Fibroblast of pulmonary artery (primary cell): ENCODE measurements at places on chromosomes 3 and 15.

GRCh38 chr3:87949189-87949878 lies 109.5 kb downstream of the CGGBP1 start:
- no peak for DNase-seq

- no peak for DNase-seq
Observed at GRCh38 chr3:134743006-134743405, 52.1 kb upstream of the EPHB1 start.

GRCh38 chr3:183324083-183324482 lies 71.0 kb downstream of the B3GNT5 start:
- peak; percentile 33 for DNase-seq

DNA sequence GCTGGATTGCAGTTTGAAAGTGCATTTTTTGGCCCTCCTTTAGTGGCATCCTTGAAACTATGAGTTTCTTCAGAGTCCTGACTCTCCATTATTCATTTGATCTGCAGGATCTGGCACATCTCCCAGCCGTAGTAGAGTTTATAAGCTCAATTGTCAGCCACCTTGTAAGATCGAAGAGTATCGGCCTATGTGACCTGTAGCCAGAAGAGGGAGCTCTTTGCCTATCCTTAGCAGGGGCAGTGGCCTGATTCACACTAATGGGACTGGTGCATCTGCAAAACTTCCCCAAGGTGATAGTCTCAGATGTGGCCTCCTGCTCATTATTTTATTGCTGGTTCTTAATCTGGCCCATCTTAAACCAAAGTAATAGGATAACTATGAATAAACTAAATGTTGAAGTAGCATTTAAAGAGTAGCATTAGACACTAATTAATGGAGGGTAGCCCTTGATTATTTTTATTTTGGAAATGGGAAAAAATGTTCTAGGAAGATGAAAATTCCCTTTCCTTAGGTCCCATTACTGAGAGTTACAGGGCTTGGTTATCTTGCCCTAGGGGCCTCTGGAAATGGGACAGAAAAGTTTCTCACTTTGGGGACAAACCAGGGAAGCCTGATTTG lies 21.2 kb downstream of the GCSAM start:
- DNase-seq: peak; percentile 84

GRCh38 chr3:47890126-47890827 lies 87.3 kb downstream of the DHX30 start:
- DNase-seq: peak; percentile 22

- no peak for DNase-seq
Observed at GRCh38 chr3:14766428-14767244, 52.1 kb upstream of the FGD5 start.

DNA sequence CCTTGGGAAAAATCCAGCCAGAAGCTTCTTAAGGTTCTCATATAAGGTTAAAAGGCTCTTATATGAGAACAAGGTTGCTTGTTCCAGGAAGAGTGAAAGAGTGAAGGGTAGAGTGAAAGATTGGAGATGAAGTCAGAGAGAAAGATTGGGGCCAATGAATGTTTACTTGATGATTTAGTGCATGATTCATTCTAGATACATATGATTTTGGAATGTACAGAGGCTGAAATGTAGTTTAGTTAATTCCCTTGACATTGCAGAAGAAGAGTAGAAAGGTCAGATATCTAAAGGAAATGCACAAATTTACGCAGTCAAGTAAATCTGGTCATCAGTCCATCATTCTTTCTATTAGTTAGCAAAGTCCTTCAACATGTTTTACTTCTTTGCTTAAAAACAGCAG lies 619.8 kb upstream of the ZNF717 start:
- peak; percentile 1 for DNase-seq

GRCh38 chr15:49315391-49315823 lies 107.6 kb upstream of the FGF7 start:
- DNase-seq: no peak

GRCh38 chr15:60704717-60705116 lies 225.8 kb upstream of the ICE2 start:
- DNase-seq: no peak

GRCh38 chr15:40282869-40283614 lies at the start of gene ANKRD63:
Gene ANKRD63 (minus strand): TSS chr15:40283064. CDS start chr15:40282586, 478 bp downstream.
- DNase-seq: no peak

GRCh38 chr15:89778861-89779260 lies 2.7 kb downstream of the MESP2 start:
- no peak for DNase-seq

- DNase-seq: peak; percentile 24
Observed at GRCh38 chr3:157782236-157782635, 279.0 kb upstream of the VEPH1 start.

- DNase-seq: peak; percentile 60
Observed at GRCh38 chr3:122858373-122858772, 63.5 kb downstream of the SLC49A4 start.

- DNase-seq: no peak
Observed at GRCh38 chr3:172107403-172107802, 68.0 kb downstream of the FNDC3B start.

- DNase-seq: peak; percentile 45
Observed at GRCh38 chr15:90174140-90174875, 26.8 kb upstream of the SEMA4B start.

DNA sequence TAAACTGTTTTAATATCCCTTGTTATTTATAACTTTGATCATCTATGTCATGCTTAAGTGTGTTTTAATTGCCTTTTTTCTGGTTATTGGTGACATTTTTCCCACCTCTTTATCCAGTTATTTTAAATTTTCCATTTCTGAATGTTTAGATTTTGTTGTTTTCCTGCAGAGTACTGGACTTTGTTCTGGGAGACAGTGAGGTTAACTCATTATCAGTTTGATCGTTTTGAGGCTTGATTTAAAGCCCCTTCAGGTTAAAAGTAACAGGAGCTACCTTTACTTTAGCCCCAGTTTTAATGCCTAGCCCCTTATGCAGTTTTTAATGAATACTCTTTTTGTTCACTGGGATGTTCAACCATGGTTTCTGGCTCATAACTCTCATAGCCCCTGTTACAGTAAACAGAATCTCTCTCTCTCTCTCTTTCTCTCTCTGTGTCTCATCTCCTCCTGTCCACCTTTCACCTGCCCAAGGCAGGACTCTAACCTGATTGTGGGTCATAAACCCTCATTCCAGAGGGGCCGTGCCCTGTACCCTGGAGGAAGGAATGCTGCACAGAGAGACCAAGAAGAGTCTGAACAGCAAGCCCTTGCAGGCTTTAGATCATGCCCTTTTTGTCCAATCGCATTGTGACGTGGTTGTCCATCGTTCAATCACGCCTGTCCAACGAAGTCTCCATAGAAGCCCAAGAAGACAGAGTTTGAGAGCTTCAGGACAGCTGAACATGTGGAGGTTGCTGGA lies 91.8 kb upstream of the WDR72 start:
- no peak for DNase-seq

- no peak for DNase-seq
Observed at GRCh38 chr15:59131456-59131855, 26.5 kb downstream of the CCNB2 start.

DNA sequence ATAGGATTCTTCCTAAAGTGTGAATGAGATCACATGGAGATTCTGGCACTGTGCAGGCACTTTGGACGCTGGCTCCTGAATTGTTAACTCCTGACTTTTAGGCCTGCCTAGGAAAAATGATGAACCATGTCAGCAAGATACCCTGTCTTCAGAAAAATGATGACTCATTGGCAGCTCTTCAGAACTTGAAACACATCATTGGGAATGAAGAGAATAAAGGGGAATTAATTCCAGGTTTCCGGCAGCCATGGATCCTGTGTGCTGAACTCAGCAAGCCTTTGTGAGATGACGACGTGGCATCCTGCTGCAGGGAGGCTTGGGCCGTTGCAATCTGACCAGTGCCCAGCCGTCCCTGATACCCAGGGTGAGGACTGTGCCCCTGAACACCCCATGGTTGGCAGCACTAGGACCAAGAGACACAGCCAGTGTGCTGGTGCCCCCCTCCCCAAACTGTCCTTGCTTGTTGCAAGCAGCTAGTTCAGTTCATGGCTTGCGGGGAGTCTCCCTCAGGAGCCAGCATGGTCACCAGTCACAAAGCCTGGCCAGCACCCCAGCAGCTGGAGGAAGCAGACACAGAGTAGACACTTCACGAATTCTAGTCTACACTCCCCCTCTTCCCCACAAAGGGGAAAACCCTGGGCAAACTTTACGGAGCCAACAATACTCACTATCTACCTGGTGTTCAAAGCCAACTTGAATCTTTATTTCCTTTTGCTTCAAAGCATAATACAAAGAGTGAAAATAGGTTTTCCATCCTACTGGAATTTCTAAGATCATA lies 7.8 kb upstream of the LIPC start:
- no peak for DNase-seq

DNA sequence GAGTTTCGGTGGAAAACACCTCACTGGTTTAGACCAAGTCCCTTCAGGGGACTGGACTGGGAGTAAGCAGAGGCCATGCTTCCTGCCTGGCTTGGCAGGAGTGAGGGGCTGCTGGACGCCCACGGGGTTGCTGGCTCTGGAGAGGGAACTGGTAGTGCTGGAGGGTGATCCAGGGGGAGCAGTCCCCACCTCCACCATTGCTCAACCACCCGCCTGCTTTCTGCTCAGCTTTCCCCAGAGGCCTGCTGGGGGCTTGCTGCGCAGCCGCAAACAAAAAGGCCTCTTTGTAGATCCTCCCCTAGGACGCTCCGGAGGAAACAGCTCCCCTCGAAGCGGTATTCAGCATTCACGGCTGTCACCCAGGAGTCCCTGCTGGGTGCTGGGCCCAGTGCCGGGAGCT lies 33.5 kb downstream of the EBLN2 start:
- no peak for DNase-seq

DNA sequence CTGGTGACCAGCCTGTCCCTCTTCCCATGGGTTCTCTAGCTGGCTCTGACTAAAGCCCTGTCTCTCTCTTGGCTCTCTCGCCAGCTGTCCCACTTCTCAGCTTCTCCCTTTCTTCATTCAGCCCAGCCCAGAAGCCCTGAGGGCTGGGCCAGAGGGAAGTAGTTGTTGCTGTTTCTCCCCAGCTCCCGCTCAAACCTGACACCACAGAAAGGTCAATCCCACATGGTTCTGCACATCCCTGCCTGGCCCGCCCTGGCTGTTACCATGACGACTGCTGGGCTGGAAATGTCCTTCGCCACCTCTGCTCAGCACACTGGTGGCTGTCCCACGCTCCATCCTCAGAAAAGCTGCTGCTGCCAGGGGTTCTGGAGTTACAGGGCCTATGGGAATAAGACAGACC lies 25.9 kb downstream of the CCDC32 start:
- DNase-seq: no peak

- DNase-seq: no peak
Observed at GRCh38 chr3:102471491-102471890, 36.7 kb downstream of the ZPLD1 start.

GRCh38 chr3:38039899-38040261 lies 872 bp downstream of the DLEC1 start:
- peak; percentile 41 for DNase-seq

DNA sequence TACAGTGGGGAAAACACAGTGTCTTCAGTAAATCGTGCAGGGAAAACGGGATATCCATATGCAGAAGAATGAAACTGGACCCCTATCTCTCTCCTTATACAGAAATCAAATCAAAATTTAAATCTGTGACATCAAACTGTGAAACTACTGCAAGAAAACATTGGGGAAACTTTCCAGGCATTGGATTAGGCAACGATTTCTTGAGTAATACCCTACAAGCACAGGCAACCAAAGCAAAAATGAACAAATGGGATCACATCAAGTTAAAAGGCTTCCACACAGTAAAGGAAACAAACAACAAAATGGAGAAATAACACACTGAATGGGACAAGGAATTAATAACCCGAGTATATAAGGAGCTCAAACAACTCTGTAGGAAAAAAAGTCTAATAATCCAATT lies 165.3 kb downstream of the PLCL2 start:
- peak; percentile 18 for DNase-seq

- no peak for DNase-seq
Observed at GRCh38 chr3:41276191-41276590, 76.9 kb downstream of the CTNNB1 start.

GRCh38 chr3:12486916-12487315 lies 2.6 kb downstream of the TSEN2 start:
- DNase-seq: no peak

DNA sequence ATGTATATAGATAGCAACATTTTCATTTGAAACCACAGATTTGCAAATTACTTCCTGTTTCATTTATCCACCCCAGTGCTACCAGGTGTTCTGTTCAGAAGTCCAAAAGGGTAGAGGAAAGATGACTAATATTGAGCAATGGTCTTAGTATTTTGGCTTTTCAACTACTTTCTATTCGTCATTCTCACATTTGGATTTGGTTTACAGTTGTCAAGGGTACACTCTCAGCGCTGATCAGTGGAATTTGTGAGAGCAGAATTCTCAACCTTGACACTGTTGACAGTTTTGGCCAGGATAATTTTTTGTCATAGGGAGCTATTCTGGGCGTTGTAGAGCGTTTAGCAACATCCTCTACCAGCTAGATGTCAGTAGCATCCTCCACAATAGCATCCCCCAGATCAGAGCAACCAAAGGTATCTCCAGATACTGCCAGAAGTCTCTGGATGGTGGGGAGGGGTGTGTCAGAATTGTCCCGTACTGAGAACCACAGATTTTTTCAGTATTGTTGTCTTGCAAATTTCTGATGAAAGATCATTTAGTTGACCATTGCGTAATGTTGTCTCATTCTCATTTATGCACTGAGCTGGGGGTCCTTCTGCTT lies 4.2 kb downstream of the HMCES start:
- DNase-seq: peak; percentile 64

GRCh38 chr3:152656972-152657355 lies 178.0 kb upstream of the P2RY1 start:
- no peak for DNase-seq

DNA sequence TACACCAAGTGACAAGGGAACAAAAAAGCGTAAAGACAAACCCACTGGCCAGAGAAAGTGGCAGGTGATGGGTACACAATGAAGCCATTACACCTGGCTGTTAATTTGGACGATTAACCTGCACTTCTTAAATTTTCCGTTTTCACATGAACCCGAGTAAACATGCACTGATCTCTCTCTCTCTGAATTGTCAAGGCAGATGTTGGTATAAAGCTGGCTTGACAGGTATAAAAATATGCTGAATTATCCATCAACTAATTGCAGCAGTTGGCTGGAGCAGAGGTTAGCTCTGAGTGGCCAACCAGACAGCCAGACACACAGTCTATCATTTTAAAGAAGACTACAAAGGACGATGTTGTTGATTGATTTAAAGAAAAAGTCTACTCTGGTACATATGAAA lies 561.7 kb upstream of the ALCAM start:
- DNase-seq: no peak

- DNase-seq: no peak
Observed at GRCh38 chr3:146359841-146360240, 108.9 kb upstream of the PLSCR4 start.

- DNase-seq: peak; percentile 84
Observed at GRCh38 chr3:187986514-187986934, 167.4 kb upstream of the LPP start.
